ENCODE measurements at places on chromosomes 5 and 9.

- DNase-seq: no peak
Measured at GRCh38 chr9:69944816-69945215, 98.8 kb upstream of the MAMDC2 start.

- DNase-seq: no peak
Measured at GRCh38 chr9:101706261-101706798, 32.1 kb downstream of the GRIN3A start.

- DNase-seq: no peak
Measured at GRCh38 chr9:78026947-78027346, 4.7 kb downstream of the GNAQ start.

DNA sequence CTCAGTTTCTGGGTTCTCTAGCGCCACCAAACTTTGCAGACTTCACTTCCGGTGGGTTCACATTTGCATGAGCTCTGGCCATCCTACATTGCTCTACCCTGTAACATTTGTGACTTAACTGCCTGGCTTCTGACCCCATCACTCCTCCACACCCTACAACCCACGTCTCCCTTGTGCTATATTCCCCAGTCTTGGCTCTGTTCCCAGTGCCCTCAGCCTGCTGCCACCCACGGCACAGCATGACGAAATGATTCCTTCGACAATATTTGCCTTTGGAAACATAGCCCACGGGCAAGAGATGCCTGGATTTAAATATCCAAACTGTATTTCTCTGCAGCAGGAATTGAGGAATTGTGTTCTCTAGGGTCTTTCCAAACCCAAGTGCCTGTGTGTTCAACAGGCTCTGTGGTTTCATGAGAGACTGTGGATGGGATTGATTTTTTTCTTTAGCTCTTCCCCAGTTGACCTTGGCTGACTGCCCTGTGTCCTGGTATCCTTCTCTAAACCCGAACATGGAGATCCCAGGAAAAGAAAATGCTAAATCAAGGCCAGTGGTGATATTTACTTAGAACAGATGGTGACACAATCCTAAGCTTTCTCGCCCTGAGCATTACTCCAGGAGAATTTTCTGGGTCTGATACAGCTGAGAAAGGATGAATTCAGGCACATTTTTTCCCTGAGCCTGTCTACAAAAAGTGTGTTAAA, 44.4 kb upstream of the GRIA1 start:
- DNase-seq: no peak

DNA sequence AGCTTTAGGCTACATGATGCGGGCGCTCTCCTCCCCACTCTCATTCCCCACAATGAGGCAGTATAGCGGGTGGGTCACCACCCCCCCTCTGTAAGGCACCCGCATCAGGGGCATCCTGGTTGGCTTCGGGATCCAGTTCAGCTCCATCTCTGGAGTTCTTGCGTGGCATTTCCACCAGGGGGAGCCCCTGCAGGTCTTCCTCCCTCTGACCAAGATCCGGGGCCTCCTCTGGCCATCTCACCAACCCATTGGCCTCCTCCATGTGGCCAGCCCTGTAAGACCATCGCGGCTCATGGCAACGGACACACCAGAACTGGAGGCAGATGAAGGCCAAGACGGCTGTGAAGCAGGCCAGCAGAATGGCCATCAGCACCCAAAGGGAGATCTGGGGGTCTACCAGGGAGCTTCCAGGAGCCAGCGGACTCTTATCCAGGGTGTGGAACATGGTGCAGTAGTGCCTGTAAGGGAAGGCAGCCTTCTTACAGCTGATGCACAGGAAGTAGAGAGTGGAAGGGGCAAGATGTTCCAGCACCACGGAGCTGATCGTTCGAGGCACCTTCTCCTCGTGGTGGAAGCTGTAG, 77.0 kb downstream of the CYFIP2 start:
- DNase-seq: no peak

GRCh38 chr9:117734523-117735314, 30.5 kb downstream of the TLR4 start:
- DNase-seq: no peak

GRCh38 chr5:160565376-160565775, 143.7 kb downstream of the PTTG1 start:
- DNase-seq: no peak

- DNase-seq: no peak
Measured at GRCh38 chr5:176519810-176520720, 17.1 kb downstream of the RNF44 start.

DNA sequence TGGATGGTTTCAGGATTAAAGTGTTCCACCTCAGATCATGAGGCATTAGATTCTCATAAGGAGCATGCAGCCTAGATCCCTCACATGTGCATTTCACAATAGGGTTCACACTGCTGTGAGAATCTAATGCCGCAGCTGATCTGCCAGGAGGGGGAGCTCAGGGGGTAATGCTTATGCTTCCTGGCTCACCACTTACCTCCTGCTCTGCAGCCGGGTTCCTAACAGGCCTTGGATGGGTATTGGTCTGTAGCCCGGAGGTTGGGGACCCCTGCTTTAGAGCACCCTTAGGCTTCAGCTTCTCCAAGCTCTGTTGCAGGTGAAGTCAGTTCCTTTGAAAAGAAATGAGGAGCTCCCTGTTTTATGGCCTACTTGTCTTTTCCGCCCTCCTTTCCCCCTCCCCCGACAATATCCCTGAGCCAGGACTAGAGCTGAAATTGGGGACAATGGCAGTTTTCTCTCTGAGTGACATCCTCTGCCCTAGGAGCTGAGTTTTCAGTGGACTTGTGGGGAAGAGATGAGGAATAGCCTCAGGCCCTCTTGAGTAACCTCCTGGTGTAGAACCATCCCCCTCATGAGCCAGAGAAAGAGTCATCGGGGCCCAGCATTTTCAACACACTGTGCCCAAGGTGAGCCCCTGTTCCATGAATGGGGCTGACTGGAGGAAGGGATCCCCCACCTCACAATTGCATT, 16.2 kb upstream of the MAT2B start:
- no peak for DNase-seq

DNA sequence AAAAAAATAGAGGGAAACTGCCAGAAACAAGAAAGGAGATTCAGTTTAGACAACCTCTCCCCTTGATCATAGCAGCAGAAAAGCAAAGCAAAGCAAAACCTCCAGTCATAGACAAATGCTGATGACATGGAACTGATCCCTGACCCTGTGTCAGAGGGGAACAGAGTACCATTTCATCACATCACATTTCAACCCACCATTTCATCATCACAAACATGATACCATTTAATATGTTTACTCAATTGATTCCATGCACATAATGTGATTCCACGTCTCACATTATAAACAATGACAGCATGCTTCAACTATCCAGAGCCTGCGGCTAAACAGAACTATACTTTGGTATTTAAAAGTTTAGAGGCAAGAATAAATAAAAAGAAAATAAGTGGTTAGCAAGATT, 28.7 kb upstream of the ACOT12 start:
- DNase-seq: no peak

DNA sequence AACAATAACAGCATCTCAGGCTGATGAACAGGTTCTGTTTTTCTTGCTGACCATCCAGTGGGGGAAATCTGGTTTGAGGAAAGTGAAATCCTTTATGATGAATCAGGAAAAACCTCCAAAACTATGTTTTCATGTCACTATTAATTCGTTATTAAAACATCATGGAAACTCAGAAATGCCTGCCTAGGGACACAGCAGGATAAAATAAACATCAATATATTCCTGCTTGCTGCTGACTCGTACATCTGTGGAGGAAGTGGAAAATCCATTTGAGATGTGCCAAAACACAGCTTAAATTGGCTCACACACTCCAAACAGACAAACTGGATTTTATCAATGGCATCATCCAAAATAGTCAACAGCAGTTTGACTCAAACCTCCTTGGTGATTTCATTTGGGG, 53.0 kb downstream of the TEK start:
- DNase-seq: no peak

- DNase-seq: no peak
Measured at GRCh38 chr5:109962882-109963603, 273.3 kb downstream of the MAN2A1 start.

GRCh38 chr9:89145097-89145496, 33.5 kb downstream of the SHC3 start:
- no peak for DNase-seq

DNA sequence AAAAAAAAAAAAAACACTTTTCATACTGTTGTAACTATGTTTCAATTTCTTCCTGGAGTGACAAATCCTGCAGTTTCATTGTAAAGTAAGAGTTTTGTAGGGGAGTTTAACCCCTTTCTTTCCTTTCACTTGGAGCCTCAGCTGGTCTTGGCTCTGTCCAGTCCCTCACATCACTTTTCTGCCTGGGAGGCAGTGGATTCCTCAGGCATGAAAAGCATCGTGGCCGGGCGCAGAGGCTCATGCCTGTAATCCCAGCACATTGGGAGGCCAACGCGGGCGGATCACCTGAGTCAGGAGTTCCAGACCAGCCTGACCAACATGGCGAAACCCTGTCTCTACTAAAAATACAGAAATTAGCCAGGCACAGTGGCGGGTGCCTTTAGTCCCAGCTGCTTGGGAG, 45.6 kb upstream of the MYO10 start:
- no peak for DNase-seq

DNA sequence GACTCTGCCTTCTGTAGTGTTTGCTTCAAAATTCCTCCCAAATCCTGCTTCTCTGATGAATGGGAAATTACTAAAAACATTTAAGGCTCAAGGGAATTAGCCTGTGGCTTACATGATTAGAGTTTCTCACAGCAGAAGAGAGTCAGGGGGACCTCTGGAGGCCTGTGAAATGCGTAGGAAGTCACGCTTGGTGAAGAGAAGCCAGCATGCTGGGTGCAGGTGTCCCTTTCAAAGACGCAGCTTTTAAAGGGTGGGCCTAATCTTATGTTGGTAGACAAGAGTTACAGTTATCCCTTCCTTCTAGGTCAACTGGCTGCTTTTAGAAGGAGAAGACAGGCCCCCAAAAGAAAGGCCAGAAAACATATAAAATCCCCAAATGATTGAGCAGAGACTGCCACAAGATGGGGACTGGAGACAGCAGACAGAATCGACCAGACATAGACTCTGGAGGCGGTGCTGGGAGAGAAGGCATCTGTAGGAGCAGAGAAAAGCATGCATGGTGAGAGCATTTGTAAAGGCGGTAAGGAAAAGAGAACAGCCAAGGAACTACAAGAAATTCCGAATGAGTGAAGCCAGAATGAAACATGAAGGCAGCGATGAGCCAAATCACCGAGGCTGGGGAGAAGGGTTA, 42.3 kb downstream of the B4GALT1 start:
- DNase-seq: no peak

GRCh38 chr5:112907166-112907631, 14.8 kb downstream of the REEP5 start:
- DNase-seq: no peak

- no peak for DNase-seq
Measured at GRCh38 chr5:97778451-97778850, 595.4 kb upstream of the RIOK2 start.

GRCh38 chr5:173321886-173322285, 6.3 kb downstream of the STC2 start:
- DNase-seq: no peak

- DNase-seq: no peak
Measured at GRCh38 chr5:150245111-150245789, 44.3 kb downstream of the CAMK2A start.

DNA sequence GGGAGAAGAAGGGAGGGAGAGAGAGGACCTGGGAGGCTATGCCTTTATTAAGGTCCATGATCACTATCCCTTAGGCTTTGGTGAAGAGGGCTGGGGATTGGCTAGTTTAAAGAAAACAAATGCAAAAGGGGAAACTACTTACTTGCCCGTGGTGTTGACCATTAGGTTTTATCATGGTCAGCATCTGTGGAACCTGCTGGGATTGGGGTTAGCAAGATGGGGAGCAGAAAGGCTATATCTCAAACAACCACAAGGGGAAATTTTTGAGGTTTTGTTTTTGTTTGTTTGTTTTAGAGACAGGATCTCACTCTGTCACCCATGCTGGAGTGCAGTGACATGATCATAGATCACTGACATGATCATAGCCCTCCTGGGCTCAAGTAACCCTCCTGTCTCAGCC, 9.0 kb upstream of the RAD23B start:
- no peak for DNase-seq

GRCh38 chr9:34501889-34502425, 20.8 kb downstream of the ENHO start:
- DNase-seq: no peak

- DNase-seq: no peak
Measured at GRCh38 chr5:170286386-170286925, 11.1 kb downstream of the LCP2 start.

- no peak for DNase-seq
Measured at GRCh38 chr9:105637787-105638395, 24.4 kb upstream of the TAL2 start.

GRCh38 chr9:34777666-34778065, 67.7 kb upstream of the CCL21 start:
- no peak for DNase-seq

GRCh38 chr5:139481122-139481533, 1.4 kb downstream of the STING1 start:
- DNase-seq: no peak

DNA sequence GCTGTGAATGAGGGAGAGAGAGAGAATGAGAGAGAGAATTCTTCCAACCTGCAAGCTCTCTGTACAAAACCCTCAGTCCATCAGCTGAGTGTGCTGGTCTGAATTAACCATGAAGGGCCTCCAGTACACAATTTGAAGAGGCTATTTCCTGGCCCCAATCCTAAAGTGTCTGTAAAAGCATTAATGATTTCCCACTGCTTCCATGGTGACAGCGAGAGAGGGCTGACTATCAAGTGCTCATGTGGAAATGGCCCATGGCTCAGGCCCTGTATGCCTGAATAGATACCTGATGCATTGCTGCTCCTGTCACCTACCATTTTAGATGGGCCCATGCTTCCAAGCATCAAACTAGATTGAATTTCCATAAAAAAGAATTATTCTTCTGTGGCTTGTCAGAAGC, 592.4 kb downstream of the KIF4B start:
- DNase-seq: no peak

GRCh38 chr5:174236070-174236469, 190.6 kb downstream of the NSG2 start:
- no peak for DNase-seq

DNA sequence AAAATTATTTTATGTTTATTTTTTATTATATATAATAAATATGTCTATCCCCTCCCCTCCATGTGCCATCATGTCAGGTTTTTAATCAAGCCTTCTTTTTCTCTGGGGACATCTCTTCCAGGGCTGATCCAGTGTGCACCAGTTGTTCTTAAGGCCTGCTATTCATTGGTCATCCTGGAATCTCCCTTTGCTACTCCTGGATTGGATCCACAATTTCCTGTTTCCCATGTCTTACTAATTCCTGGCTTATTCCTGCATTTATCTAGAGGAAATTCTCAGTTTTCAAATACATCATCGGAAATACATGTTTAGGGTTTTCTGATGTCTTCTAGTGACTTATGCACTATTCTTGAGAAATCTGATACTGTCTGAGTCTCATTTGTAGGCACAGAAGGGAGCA, 56.8 kb downstream of the ANGPTL2 start:
- DNase-seq: no peak

DNA sequence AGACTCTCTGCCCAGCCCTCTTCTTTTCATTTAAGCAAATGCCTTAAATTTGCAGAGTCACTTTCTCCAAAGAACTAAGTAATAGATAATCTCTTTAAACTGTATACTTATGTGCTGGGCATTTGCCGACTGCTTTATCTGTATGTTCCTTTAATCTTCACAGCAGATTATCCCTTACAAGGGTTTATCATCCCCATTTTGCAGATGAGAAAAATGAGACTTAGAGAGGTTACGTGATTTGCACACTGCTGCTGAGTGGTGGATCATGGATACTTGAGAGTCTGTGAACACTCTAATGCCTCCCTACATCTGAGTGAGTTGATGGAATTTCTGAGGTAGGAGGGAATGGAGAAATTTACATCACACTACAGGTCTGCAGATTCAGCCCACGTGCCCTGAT, 4.2 kb downstream of the ZNF79 start:
- DNase-seq: no peak

GRCh38 chr9:22158271-22158670, 149.2 kb upstream of the CDKN2B start:
- DNase-seq: no peak

Measured in stimulated activated CD4-positive, alpha-beta T cell treated with anti-CD3 and anti-CD28 coated beads, Interleukin-15, amount 100 ng/mL, for 1 hour (primary cell).